Large intestine (tissue), 12 donors: ENCODE measurements at places on chromosomes 2 and 18. TPM values are rescaled to one million over a fixed set of nuclear protein-coding genes. Genes with fewer than 3 reads are reported as not detected.

The WIPF1 gene
- 56.2 TPM for polyA plus RNA-seq

DNA sequence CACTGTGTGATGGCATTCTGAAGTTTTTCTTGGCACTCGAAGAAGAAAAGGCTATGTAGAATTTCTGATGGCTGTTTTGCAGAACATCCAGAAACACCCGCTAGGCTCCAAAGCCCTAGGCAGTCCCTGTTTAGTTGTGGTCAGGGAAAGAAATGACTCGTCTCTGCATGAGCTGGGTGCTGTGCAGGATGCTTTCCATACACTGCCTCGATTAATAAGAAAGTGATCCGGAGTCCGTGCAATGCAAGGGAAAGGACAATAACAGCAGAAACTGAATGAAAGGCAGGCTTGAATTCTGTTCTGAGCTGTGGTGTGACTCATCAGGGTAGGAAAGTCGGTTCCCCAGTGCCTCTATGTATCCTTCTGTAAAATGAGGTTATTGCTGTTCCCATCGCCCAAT, 18.7 kb downstream of the MAPRE3 start:
- peaks cover 3% of the 10 kb centered on the region for H3K4me1 ChIP-seq
- H3K27me3 ChIP-seq = no peaks in the 10 kb centered on the region
- DNase-seq = no peak
- no peak overlapping the region for H3K27ac ChIP-seq
- no peaks in the 10 kb centered on the region for H3K36me3 ChIP-seq
- H3K4me3 ChIP-seq = no peak overlapping the region

DNA sequence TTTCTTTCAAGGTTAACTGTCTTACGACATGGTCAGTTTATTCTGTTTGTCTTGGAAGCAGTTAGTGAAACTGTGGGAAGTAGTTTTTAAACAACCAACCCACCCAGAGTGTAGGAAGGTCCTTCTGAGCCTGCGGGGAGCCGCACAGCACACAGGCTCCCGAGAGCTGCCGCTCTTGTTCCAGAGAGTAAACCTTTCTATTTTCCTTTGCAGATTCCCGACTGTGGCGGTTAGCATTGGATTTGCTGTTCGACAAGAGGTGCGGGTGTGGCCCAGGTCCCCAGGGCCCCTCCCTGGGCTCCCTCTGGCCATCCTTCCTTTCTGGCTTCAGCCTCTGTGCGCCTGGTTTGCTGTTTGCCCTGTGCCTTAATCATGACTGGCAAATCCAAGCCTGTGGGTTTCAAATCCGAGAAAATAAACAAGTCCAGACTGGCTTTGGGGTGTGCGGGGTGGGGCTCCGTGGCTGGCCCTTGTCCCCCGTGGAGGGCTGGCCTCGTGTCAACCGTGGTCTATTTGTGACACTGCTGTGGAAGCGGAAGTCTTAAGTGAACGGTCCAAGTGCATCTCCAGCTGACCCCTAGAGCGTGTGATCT, 30.7 kb downstream of the IMPA2 start:
- H3K4me1 ChIP-seq = peaks cover 41% of the 10 kb centered on the region
- H3K36me3 ChIP-seq = peaks cover 30% of the 10 kb centered on the region
- H3K27ac ChIP-seq = no peak overlapping the region

The PRKCE gene
- 13.0 TPM for polyA plus RNA-seq

DNA sequence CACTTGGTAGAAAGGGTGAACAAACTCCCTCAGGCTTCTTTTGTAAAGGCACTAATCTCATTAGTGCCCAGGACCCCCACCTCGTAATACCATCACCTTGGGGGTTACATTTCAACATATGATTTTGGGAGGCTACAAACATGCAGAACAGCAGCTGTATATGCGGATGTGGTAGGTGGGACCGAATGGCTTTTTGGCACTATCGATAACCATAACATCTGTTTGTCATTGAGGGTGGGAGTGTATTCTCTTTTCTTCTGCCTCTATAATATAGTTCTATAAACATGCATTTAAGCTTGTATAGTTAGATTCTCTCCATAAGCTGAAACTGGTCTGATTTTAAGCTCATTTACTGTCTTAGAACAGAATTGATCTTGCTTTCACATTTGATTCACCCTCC, 239.1 kb upstream of the BOD1L2 start:
- H3K36me3 ChIP-seq = no peaks in the 10 kb centered on the region
- no peak overlapping the region for H3K27ac ChIP-seq
- no peak overlapping the region for H3K4me3 ChIP-seq
- peaks cover 6% of the 10 kb centered on the region for H3K4me1 ChIP-seq
- H3K27me3 ChIP-seq = no peaks in the 10 kb centered on the region
- no peak for DNase-seq

The PROKR1 gene
- polyA plus RNA-seq = 0.15 TPM

The OR6B2 gene
- polyA plus RNA-seq = not detected

The COL6A3 gene
- 127 TPM for polyA plus RNA-seq

DNA sequence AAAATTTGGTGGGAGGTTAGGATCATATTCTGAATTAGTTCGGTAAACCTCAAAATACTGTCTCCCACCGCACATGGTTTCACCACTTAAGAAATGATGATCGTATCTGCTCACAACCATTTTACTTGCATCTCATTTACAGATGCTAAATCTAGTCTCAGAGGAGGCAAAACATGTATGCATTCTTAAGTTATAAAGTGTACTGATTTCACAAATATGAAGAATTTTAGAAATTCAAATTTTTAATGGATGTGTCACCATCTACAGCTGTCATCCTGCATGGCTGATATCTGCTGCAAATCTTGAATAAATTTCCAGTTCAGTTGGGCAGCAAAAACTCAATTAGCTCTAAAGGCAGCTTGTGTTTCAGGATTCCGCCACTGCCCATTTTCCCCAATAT, 243.3 kb upstream of the KCNJ3 start:
- peaks cover 2% of the 10 kb centered on the region for H3K4me1 ChIP-seq
- H3K27ac ChIP-seq = no peak overlapping the region
- no peak overlapping the region for H3K4me3 ChIP-seq
- H3K36me3 ChIP-seq = no peaks in the 10 kb centered on the region
- DNase-seq = no peak
- H3K27me3 ChIP-seq = no peaks in the 10 kb centered on the region

The COL4A3 gene
- 0.19 TPM for polyA plus RNA-seq

The PCARE gene
- 0.01 TPM for polyA plus RNA-seq
